ENCODE measurements at places on chromosomes 3 and 15.

GRCh38 chr3:113288881-113289280, 77.5 kb downstream of the BOC start:
- DNase-seq: no peak

GRCh38 chr15:53611145-53611920, 148.1 kb downstream of the WDR72 start:
- no peak for DNase-seq

DNA sequence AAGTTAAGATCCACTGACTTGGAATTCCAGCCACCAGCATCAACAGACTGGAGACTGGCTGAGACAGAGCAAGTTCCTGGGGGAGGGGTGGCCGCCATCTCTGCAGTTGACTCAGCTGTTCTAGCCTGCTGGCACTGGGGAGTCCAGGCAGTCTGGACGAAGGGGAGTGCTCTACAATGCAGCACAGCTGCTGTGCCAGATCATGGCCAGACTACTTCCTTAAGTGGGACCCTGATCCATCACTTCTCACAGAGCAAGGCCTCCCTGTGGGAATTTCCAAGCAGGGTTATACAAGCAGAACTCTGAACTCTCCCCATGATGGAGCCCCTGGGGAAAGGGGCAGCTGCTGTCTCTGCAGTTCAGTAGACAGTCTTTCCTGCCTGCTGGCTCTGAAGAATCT, 35.2 kb downstream of the PYGO1 start:
- DNase-seq: no peak

DNA sequence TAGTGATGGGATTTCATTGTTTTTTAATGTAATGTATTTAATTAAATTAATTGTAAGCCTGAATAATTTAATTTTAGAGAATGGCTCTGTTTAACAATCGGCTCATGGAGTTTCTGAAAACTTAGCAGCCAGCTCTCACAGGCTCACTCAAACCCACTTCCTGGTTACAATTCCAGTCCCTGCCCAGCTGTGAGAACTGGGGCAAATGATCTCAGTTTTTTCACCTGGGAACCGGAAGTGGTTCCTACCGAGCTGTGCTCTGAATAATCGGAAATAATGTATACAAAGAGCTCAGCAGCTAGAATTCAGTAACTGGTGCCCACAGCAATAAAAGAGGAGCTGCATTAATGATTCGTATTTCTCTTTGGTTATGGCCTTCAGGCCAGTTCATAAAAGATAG, 244.3 kb upstream of the MCTP2 start:
- peak; percentile 45 for DNase-seq

DNA sequence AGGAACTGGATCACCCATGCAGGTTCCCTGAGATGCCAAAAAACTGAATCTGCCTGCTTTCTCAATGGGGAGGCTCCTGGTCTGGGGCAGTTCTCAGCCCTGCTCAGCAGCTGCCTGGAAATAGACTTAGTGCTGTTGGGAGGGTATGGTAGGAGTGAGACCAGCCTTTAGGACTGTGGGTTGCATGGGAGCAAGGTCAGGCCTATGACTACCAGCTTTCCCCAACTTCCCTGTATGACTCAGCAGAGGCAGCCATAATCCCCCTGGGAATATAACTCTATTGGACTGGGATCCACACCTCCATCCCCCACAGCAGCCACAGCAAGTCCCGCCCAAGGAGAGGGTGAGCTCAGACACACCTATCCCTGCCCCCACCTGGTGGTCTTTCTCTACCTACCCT, 87.0 kb downstream of the CFAP44 start:
- no peak for DNase-seq

- DNase-seq: no peak
Measured at GRCh38 chr3:4776980-4777581, 202.2 kb upstream of the BHLHE40 start.

GRCh38 chr3:19688767-19689166, 245.2 kb downstream of the EFHB start:
- DNase-seq: no peak
